ENCODE measurements at places on chromosomes 5 and 9.

- no peak for DNase-seq
These were observed 397.5 kb downstream of the MLLT3 start for GRCh38 chr9:20224756-20225155.

DNA sequence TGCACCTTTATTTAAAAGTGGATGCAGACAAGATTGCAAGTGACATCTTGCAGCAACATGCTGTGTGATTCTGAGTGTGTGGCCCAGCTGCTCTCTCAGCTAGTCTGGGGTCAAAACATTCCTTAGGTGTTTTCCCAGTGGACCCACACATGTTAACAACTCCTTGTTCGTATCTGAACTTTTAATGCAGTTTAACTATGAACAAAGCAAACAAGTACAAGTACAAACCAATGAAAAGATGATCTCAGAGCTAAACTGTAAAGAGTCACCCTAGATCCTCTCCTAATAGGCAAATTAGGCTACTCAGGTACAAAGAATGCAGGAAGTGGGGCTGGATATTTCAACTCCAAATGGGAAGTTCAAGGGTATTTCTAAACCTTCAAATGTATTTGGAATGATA lies 108.4 kb downstream of the ENTREP1 start:
- DNase-seq: no peak

- DNase-seq: no peak
These were observed 138.5 kb upstream of the S1PR3 start for GRCh38 chr9:88852794-88853193.

- DNase-seq: no peak
These were observed 4.8 kb downstream of the CCL19 start for GRCh38 chr9:34686231-34686630.

DNA sequence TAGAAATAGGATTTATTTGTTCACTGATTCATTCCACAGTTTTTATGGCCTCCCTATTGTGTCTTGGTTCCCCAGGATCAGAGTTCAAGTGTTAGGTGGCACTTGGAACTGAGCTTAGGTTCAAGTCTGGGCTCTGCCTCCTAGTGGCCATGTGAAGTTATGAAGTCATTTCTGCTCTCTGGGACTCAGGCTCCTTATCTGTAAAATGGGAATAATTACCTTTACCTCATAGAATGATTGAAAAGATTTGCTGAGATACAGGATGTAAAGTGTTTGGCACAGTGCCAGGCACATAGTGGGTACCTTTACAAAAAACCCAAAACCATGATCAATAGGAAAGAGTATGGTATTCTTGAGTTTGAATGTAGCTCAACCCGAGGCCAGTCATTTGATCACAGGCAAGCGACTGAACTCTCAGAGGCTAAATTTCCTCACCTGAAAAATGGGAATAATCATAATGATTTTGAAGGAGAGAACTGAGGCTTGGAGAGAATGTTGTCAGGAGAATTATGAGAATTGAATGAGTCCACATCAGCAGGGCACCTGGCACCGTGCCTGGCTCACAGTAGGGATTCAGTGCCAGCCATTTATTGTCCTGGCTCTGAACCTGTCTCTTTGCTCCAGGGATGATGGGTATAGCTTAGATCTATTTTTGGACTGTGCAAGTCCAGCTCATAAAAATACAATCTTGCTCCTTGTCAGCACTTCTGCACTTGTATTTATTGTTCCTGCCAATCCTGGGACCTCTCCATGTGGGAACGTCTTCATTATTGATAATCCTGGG lies 10.8 kb downstream of the NSG2 start:
- DNase-seq: no peak

GRCh38 chr5:1139331-1140170 lies 27.7 kb upstream of the SLC12A7 start:
- DNase-seq: no peak

- no peak for DNase-seq
These were observed 16.9 kb downstream of the ZNF618 start for GRCh38 chr9:113892861-113893491.

- DNase-seq: no peak
These were observed 164.0 kb upstream of the CCDC152 start for GRCh38 chr5:42592401-42593140.

GRCh38 chr5:54760182-54760935 lies 225.0 kb downstream of the ESM1 start:
- DNase-seq: no peak

- DNase-seq: no peak
These were observed 123.9 kb upstream of the HAPLN1 start for GRCh38 chr5:83844449-83845068.

DNA sequence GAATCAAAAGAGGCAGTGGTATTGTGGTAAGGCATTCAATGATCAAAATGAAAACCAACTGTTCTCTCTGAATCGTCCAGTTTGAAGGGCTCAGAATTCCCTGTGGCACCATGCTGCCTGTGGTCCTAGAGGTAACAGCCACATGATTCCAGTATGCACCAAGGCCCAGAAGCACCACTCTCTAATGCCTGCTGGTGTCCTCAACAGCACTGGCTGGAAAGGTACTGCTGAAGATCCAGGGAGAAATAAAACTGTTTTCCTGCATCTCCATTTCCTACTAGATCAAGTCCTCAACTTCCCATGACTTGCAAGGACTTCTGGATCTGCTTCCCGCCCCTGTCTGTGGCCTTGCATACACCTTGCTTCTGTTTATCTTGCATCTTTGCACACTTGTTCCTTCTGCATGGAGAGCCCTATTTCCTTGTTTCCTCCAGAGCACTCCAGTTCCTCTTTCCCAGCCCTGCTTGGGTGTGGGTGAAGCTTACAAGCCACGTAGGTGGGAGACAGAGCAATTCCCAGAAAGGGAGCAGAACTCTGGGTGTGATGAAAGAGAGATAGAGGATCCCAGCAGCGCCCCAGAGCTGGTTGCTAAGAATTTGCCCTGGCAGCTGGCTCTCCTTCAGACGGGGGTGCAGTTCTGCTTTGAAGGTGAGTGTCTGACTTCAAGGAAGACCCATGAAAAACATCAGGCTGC lies 41.0 kb upstream of the EQTN start:
- DNase-seq: no peak

DNA sequence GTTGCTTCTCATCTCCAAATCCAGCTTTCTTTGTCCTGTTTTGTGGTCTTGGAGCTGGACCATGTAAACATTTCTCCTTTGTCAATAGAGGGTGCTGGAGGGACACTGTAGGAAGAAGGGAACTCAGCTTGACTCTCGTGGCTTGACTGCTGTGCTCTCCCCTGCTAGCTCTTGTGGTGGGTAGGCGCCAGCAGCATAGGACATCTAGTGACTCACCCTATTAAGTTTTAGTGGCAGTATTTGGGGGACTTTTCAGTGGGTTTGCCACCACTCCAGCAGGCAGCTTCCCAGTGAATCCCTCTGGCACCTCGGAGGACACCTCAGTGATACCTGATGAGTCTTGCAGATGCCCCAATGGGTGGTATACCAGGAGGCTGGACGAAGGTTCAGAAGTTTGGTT lies 97.8 kb downstream of the TSSK1B start:
- DNase-seq: no peak

GRCh38 chr5:138905541-138905940 lies 30.4 kb upstream of the LRRTM2 start:
- DNase-seq: no peak

- no peak for DNase-seq
These were observed 255.1 kb upstream of the TRIM32 start for GRCh38 chr9:116432051-116432450.

DNA sequence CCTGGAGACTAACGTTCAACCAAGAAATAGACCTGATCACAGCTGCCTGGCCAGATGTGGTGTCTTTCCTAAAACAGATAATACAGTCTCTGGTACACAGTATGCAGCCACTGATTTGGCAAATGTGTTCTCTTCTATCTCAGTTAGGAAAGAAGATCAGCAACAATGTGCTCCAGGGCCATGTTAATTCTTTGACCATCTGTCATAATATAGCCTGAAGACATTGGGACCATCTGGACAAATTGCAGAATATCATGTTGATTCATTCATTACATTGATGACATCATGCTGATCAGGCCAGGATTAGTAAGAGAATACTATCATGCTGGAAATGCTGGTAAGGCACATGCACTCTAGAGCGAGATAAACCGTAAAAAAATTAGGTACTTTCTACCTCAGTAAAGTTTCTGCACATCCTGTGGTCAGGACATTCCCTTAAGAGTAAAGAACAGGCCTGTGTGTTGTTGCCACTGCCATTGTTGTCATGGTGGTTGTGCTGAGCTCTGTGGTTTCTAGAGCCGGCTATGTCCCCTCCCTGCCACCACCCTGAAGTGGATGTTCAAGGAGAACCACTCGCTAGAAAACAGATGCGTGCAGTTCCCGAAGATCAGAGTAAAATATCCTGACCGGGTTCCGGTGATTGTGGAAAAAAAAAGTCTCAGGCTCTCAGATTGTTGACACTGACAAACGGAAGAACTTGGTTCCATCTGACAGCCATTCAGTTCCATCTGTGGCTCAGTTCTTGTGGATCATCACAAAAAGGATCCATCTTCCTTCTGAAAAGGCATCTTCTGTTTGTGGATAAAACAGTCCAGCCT lies 6.4 kb upstream of the JMY start:
- DNase-seq: no peak

DNA sequence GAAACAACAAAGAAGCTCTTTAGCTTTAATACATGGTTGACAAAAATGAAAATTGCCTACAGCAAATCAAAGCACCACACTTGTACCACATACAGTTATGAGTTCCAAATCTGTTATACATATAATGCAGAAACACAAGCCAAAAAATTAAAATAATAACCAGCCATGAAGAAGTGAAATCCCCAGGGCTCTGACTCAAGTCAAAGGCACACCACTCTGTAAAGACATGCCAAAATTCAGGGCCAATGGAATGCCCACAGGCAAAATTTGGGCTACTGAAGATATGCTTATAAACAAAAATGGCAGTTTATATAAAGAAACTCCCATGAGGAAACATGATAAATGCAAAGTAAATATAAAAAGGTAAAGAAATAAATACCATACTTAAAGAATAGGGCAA lies 29.0 kb downstream of the THBS4 start:
- DNase-seq: no peak

GRCh38 chr9:79257228-79257781 lies 314.5 kb upstream of the TLE4 start:
- no peak for DNase-seq

DNA sequence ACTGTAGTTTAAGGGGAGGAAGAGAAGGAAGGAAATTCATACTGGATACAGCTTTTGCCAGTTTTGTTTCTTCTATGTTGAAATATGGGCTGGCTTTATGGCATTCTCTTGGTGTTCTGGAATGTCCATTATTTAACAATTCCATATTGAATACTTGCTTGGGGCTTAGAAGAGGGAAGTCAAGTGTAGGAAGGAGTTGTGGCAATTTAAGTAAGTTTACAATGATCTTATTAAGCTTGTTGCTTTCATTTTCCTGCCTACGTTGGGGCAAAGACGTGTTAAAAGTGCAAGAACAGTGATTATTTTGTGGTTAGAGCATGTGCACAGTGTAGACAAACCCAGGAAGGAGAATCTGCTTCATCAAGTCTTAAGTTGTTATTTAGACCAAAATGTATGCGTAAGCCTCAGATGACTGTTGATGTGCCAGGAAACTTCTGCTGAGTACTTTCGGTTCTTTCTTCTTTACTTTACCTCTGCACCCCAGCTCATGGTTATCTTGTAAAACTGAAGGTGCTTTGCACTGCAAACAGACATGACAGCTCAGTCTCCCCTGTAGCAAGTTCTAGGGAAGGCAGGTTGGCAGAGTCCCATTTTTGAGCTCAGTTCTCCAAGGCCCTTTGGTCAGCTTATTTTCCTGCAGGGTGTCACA lies 75.8 kb downstream of the F2RL2 start:
- no peak for DNase-seq

DNA sequence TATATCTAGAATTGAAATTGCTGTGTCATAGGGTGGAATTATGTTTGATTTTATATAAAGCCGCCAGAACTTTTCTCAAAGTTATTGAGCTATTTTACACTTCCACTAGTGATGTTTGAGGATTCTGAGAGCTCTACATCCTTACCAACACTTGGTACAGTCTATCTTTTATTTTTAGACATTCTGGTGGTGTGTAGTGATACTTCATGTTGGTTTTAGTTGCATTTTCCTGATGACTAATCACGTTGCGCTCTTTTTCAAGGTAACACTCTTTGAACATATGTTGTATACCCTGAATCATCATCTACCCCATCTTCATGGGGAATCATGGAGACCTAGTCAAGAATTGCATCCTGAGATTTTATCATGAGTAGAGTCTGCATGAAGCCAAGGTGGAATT lies 141.7 kb downstream of the NXNL2 start:
- DNase-seq: no peak

GRCh38 chr5:39579750-39580149 lies 155.0 kb upstream of the DAB2 start:
- no peak for DNase-seq

GRCh38 chr5:125236981-125237380 lies 490.5 kb upstream of the ZNF608 start:
- no peak for DNase-seq

DNA sequence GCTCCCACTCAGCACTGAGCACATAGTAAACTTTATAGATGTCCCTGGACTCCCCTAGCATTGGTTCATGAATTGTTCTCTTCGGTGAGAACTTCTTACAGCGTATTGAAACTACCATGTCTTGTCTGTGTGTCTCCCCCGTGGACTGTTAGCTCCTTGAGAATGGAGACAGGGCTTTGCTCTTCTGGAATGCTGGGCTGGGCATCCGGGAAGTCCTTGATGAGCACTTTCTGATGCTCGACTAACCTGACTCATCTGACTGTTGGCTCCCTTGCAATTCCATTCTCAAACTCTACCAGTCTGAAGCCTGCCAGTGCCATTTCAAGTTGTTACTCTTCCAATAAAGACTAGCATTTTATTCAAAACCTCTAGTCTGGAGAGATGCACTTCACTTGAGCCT lies 15.0 kb upstream of the PFDN1 start:
- DNase-seq: no peak
